ENCODE measurements at places on chromosomes 4 and X.

GRCh38 chrX:150084496-150085229 lies 146.4 kb upstream of the EOLA2 start:
- no peaks in the 10 kb centered on the region for H3K27me3 ChIP-seq
- peaks cover 15% of the 10 kb centered on the region for H3K4me1 ChIP-seq
- peak overlapping the region; percentile 76 for H3K27ac ChIP-seq
- H3K4me3 ChIP-seq = no peak overlapping the region
- no peak for DNase-seq

DNA sequence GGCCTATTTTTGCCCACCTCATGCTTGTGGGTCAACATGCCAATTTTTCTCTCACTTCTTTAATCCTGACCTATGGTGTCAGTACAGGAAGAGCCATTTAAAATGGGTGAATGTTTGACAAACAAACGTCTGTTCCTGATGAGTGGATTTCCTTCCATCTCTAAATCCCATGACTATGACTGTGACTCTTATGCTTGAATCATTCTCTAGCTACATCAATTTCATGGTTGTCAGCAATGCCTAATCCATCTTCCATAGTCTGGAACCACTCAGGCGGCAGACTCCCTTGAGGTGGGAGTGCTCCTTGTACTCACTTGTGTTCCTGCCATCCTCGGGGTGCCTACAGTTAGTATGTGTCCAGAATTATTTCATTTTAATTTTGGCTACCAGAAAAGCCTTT lies 194.9 kb upstream of the RPS6KA3 start:
- no peak overlapping the region for H3K27ac ChIP-seq
- no peaks in the 10 kb centered on the region for H3K4me1 ChIP-seq

DNA sequence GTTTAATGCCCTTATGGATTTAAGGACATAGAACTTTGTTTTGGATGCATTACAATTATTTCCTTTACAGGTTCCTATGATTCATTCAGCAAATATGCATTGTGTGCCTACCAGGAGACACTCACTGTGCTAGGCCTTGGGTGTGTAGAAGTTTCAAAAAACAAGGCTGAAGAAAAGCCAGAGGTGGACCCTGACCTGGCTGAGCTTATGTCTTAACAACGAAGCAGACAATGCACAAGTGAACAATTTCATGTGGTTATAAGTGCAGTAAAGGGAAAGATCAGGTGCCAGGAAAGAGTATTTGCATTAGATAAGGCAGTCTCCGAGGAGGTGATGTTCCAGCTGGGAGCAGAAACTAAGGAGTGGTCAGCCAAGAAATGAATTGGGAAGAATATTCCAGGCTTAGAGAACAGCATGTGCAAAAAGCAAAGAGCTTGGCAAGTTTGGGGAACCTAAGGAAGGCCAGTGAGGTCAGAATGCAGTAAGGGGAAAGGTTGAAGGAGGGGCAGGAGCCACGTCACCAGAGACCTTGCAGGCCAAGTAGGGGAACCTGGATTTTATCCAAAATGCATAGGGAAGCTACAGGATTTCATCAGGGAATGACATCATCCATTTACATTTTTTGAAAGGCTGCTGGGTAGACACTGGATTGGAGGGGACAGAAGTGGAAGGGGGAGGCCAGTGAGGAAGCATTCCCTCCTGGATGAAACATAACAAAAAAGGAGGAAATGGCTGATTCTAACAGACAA lies 193.6 kb downstream of the SOWAHB start:
- H3K27me3 ChIP-seq = no peaks in the 10 kb centered on the region
- H3K36me3 ChIP-seq = 0 out of 2 replicates have a peak, but pooled peaks cover 4% of the 10 kb centered on the region
- DNase-seq = peak; percentile 73

- H3K4me3 ChIP-seq = no peak overlapping the region
- H3K4me1 ChIP-seq = no peaks in the 10 kb centered on the region
- peaks cover 37% of the 10 kb centered on the region for H3K27me3 ChIP-seq
- no peaks in the 10 kb centered on the region for H3K36me3 ChIP-seq
These were observed 3.2 kb downstream of the SPON2 start for GRCh38 chr4:1169171-1169671.

GRCh38 chr4:62571494-62571893 lies 1371.4 kb downstream of the ADGRL3 start:
- no peak overlapping the region for H3K27ac ChIP-seq
- no peaks in the 10 kb centered on the region for H3K36me3 ChIP-seq
- H3K4me1 ChIP-seq = no peaks in the 10 kb centered on the region
- no peak overlapping the region for H3K4me3 ChIP-seq

DNA sequence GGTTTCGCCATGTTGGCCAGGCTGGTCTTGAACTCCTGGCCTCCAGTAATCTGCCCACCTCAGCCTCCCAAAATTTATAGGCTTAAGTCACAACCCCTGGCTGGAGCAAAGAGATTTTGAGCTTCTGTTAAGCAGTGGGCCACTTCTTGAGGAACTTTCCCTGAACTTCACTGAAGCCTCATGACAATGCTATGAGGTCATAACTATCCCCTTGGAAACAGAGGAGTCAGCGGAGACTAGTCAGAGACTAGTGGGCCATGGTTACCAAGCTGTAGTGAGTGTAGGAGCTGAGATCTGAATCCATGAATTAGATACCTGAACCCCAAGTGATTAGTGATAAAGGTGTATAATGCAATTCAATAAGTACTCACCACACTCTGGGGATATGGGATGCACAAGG lies 145.1 kb upstream of the MSX1 start:
- H3K27me3 ChIP-seq = no peaks in the 10 kb centered on the region
- no peak overlapping the region for H3K27ac ChIP-seq
- H3K4me3 ChIP-seq = no peak overlapping the region
- DNase-seq = no peak
- H3K36me3 ChIP-seq = no peaks in the 10 kb centered on the region

- H3K27me3 ChIP-seq = no peaks in the 10 kb centered on the region
- H3K4me3 ChIP-seq = no peak overlapping the region
- no peaks in the 10 kb centered on the region for H3K4me1 ChIP-seq
- no peak for DNase-seq
- no peak overlapping the region for H3K27ac ChIP-seq
These were observed 275.3 kb upstream of the SPOCK3 start for GRCh38 chr4:167509551-167509950.

GRCh38 chrX:153870791-153871360 lies 15.1 kb downstream of the L1CAM start:
- no peak for DNase-seq
- no peaks in the 10 kb centered on the region for H3K4me1 ChIP-seq
- H3K27ac ChIP-seq = no peak overlapping the region
- H3K27me3 ChIP-seq = no peaks in the 10 kb centered on the region
- H3K36me3 ChIP-seq = 0 out of 2 replicates have a peak, but pooled peaks cover 4% of the 10 kb centered on the region

- H3K36me3 ChIP-seq = no peaks in the 10 kb centered on the region
- H3K27me3 ChIP-seq = no peaks in the 10 kb centered on the region
- no peaks in the 10 kb centered on the region for H3K4me1 ChIP-seq
These were observed 94.5 kb upstream of the ZNF827 start for GRCh38 chr4:146033149-146033548.

DNA sequence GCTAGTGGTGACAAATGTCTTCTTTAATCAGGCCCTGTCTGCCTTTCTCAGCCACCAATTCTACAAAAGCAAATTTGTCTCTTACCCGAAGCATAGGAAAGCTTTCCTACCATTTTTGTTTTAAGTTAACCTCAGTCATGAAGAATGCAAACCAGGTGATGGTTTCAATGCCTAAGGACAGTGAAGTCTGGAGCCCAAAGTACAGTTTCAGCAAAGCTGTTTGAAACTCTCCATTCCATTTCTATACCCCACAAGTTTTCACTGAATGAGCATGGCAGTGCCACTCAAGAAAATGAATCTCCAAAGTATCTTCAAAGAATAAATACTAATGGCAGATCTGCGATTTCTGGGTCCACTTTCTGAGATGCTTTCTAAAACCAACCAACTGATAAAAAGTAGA lies 23.9 kb downstream of the SRD5A3 start:
- DNase-seq = no peak
- H3K4me3 ChIP-seq = no peak overlapping the region
- no peak overlapping the region for H3K27ac ChIP-seq
- H3K27me3 ChIP-seq = no peaks in the 10 kb centered on the region
- no peaks in the 10 kb centered on the region for H3K4me1 ChIP-seq

GRCh38 chr4:7156328-7156727 lies 36.0 kb upstream of the SORCS2 start:
- peak; percentile 19 for DNase-seq
- H3K27ac ChIP-seq = peak overlapping the region; percentile 20
- H3K27me3 ChIP-seq = no peaks in the 10 kb centered on the region
- no peaks in the 10 kb centered on the region for H3K36me3 ChIP-seq

DNA sequence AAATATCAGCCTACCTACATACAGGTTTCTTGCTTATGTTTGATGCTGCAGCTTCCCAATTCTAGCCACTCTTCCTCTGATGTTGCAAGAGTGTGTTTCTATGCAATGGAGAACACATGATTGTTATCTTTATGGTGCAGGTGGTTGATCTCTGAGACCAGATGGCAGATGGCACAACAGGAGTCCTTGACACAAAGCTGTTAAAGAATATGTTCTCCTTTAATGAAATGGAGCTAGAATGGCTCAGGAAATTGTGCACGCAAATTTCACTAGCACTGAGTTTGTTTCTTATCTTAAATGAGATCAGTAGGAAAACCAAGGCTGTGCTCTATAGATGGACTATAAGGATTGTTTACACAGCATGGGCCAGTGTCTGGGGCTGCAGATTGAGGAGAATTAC lies 29.9 kb upstream of the TTC29 start:
- no peaks in the 10 kb centered on the region for H3K4me1 ChIP-seq
- DNase-seq = no peak
- H3K27me3 ChIP-seq = no peaks in the 10 kb centered on the region
- H3K36me3 ChIP-seq = no peaks in the 10 kb centered on the region

- H3K4me1 ChIP-seq = no peaks in the 10 kb centered on the region
- DNase-seq = no peak
- H3K27ac ChIP-seq = no peak overlapping the region
These were observed 138.4 kb downstream of the SPANXN3 start for GRCh38 chrX:143378851-143379250.

GRCh38 chr4:37758226-37758625 lies 68.3 kb upstream of the PGM2 start:
- H3K4me1 ChIP-seq = peaks cover 27% of the 10 kb centered on the region
- DNase-seq = no peak
- no peak overlapping the region for H3K4me3 ChIP-seq
- no peaks in the 10 kb centered on the region for H3K27me3 ChIP-seq
- no peaks in the 10 kb centered on the region for H3K36me3 ChIP-seq
- peak overlapping the region; percentile 65 for H3K27ac ChIP-seq

- no peaks in the 10 kb centered on the region for H3K36me3 ChIP-seq
- no peaks in the 10 kb centered on the region for H3K27me3 ChIP-seq
- H3K4me1 ChIP-seq = no peaks in the 10 kb centered on the region
- no peak overlapping the region for H3K4me3 ChIP-seq
- DNase-seq = no peak
- no peak overlapping the region for H3K27ac ChIP-seq
These were observed 834.6 kb upstream of the AMOT start for GRCh38 chrX:113675278-113675677.

- DNase-seq = no peak
- H3K4me3 ChIP-seq = no peak overlapping the region
- H3K36me3 ChIP-seq = no peaks in the 10 kb centered on the region
These were observed 711 bp downstream of the ACE2 start for GRCh38 chrX:15600049-15600448.

DNA sequence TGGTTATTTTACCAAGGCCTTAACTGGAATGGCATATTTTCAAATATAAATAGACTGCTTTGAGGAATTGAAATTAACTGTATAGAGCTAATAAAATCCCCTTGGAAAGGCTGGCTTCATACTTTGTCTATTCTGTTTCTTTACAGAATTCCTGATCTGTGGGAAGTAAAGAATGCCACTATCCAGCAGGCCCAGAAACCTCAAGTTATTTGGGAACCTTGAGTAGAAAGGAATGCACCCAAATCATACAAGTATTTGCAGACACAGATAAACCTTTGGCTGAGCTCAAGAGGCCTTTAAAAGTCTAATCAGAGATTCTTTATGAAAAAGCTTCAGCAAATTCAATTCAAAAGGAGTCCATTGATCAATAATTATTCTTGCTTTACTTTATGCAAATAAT lies 975.7 kb upstream of the PABPC4L start:
- no peaks in the 10 kb centered on the region for H3K27me3 ChIP-seq
- H3K4me3 ChIP-seq = no peak overlapping the region
- H3K27ac ChIP-seq = no peak overlapping the region
- no peak for DNase-seq

- H3K27ac ChIP-seq = no peak overlapping the region
- H3K27me3 ChIP-seq = no peaks in the 10 kb centered on the region
- H3K4me3 ChIP-seq = no peak overlapping the region
- H3K4me1 ChIP-seq = no peaks in the 10 kb centered on the region
These were observed 113.2 kb downstream of the ARSF start for GRCh38 chrX:3154386-3154975.

DNA sequence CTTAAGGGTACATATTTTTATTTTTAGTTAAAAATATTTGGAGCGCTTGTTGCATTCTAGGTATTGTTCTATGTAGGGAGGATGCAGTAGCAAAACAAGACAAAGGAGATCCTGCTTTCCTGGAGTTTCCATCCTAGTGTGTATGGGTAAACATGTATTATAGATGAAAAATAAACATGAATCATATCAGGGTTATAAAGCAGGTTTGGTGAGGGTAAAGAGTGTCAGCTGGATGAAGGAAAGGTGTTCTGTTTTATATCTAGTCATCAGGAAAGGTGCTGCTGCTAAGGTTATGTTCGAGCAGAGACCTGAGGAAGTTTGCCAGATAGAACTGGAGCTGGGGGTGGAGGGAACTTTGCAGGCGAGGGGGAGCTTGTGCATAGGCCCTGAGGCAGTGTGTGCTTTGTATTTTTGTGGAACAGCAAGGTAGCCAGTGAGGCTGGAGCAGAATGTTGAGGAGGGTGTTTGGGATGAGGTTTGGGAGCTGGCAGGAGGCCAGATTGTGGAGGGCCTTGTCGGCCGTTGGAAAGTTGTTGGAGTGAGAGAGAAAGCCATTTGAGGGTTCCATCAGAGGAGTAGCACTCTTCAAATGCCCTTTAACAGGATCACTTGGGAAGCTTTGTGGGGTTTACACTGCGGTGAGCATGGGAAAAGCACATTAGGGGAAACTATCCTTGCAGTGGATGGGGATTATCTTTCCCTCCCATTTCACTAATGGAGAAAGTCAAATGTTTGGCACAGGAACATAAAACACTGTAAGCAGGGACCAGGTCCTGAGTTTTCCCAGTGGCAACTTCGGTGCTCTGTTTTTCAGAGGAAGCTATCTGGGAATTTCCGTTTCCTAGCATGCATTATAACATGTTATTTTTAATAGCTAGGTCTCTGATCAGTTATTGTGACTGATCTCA lies 35.9 kb downstream of the AFF1 start:
- DNase-seq = no peak
- no peaks in the 10 kb centered on the region for H3K36me3 ChIP-seq
- peaks cover 23% of the 10 kb centered on the region for H3K4me1 ChIP-seq
- H3K27me3 ChIP-seq = no peaks in the 10 kb centered on the region
- H3K27ac ChIP-seq = no peak overlapping the region
- no peak overlapping the region for H3K4me3 ChIP-seq
